ENCODE measurements at places on chromosomes 7 and 10.

- DNase-seq = no peak
Observed at GRCh38 chr10:59033622-59034021, 142.8 kb upstream of the PHYHIPL start.

- no peak for DNase-seq
Observed at GRCh38 chr7:139232377-139232717, 1.3 kb downstream of the UBN2 start.

DNA sequence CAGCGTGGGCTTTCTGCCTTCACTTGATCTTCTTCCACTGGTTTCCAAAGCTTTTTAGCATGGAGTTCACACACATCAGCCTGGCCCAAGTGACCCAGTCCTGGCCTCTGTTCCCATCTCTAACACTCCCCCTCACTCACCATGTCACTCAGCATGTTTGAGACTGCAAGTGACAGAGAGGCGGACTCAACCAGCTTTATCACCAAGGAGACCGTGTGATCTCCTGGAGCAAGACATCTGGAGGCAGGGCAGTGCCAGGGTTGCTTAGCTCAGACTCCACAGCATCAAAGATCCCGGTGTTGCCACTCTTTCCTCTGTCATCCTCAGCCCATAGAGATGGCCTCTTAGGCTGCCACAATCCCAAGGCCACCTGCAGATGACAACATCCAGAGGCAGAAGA lies 39.4 kb downstream of the FAM241B start:
- DNase-seq = no peak

- DNase-seq = no peak
Observed at GRCh38 chr7:156115582-156115981, 303.3 kb upstream of the SHH start.

DNA sequence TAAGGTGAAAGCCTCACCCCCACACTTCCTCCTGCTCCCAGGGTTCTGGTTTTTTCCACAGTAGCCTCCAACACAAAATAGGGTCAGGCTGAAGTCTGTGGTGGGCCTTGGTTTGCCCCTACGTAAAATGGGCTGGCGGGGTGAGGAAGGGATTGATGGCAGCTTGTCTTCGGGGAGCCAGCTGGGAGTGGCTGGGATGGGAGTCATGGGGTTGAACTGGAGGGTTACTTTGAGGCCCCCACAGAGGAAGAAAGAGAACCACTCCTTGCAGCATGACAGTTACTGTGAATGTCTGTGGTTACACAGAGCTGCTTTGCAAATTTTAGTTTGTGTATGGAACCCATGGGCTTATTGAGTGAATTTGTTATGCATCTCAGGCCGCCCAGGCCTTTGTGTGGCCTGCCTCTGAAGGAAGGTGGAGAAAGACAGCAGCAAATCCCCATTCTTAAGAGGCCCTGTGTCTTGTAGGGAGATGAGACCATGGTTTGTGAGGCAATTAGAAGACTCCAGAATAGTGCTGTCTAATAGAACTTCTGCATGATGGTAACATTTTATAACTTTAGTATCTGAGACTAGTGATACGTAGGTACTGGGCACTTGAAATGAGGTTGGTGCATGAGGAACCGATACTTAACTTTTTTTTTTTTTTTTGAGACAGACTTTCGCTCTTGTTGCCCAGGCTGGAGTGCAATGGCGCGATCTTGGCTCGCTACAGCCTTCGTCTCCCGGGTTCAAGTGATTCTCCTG lies 8.1 kb downstream of the TRIM8 start:
- no peak for DNase-seq

- no peak for DNase-seq
Observed at GRCh38 chr7:84492098-84493034, 297.8 kb upstream of the SEMA3A start.

GRCh38 chr10:26804418-26805393 lies 56.1 kb downstream of the ABI1 start:
- no peak for DNase-seq

GRCh38 chr10:35554036-35554435 lies 51.1 kb upstream of the GJD4 start:
- no peak for DNase-seq

DNA sequence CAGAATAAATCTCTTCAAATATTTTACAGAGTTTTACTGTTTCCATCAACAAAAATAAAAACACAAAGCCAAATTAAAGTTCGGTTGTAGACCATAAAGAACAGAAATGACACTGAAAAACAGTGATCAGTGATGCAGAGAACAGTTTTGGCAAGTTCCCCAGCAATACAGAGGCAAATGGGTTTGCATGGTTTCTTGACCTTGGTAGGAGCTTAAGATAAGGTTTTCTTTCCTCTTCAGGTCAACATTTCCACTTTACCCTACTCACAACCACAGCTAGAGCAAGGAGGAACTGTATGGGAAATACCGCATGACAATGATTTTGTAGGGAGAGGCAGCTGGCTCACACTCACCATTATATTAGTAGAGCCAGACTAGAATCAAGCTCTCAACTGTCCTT lies 199.5 kb downstream of the SH2D4B start:
- DNase-seq = no peak

DNA sequence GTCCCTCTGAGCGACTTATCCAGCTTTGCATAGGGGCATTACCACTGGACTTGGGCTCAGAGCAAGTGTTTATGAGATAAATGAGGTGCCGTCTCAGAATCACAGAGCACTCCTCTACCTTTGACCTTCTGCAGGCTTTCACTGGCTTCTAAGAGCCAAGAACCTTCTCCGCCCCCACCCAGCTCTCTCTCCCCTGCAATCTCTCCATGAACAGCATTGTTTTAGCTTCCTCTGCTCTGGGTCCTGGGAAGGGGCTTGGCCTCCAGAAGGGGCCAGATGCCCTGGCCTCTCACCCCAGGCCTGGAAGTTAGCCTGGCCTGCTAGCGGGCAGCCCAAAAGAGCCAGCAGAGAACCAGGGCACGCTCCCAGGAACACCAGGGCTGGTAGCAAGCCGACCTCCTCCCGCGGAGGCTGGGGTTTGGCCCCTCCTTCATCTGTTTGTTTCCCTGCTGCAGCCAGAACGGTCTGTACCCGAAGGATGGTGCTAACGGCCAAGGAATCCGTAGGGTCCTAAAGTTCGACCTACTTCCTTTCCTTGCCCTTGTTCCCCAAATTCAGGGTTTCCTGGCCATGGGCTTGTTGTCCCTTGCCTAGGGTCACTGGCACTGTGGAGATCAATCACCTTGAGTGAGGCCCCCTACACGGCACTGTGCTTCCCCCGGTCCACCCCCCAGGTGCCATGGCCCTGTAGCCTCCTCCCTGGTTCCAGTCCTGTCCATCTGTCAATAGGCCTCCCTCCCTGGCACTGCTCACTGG lies 18.7 kb upstream of the DDIT4 start:
- peak; percentile 64 for DNase-seq

DNA sequence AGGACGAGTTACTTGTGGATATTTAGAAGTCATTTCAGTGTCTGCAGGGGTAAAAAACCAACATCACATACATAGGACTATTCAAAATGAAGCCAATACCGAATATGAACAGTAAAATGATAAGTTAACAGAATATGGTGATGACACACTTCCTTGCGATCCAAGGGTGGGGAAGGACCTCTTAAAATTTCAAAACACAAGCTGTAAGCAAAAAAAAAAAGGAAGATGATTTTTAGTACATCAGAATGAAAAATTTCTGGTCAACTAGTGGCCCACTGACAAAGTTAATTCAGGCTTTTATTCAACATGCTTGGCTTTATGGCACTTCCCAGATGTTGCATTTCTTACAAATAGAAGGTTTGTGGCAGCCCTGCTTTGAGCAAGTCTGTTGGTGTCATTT lies 19.0 kb upstream of the GALNTL5 start:
- DNase-seq = no peak

DNA sequence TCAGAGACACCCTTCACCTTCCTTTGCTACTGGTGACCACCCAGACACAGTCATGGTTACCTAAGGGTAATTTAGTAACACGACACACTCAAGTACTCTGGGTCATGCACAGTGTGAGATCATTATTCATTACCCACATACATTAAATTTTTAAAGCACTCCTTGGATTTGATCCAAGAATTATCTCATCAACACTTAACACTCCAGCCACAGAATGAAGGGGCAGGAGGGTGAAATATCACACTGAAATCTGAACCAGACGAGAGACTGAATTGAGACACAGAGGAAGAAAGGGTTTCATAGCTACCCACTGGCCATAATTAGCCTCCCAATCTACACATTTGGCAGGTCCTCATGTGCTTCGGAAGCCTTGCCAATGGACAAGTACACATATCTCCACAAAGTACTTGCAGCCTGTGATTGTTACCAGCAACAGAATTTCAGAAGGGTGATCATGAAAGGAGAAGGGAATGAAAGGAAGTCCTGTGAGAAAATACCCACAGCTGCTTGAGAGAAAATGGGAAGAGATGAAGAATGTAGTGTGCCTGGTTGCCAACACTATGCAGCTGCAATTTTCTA lies 189.3 kb downstream of the POLR1F start:
- no peak for DNase-seq

DNA sequence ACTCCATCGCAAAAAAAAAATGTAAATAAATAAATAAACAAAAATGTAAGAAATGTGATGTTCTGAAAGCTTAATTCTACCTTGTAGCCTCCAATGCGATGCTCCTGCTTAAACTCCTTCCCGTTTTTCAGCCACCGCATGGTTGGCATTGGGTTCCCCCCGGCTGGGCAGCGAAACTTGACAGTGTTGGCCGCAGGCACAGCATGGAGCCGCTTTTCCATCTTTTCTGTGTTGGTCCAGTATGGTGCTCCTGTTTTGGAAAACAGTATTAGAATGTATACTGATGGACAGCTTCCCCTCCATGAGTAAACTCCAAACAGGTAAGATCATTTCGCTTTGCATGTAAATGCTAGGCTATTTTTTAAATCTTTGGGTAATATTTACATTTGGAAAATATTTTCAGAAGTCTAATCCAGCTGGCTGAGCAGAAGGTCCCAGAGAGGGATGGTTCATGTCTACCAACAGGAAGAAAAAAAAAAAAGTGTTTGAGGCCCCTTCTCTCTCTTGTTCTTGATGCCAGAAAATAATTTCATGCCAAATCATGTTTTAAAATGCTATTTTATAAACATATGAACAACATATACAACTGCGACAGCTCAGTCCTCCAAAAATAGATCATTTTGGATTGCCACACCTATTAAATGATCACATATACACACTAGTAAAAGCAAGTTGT lies 46.9 kb downstream of the FGFR2 start:
- no peak for DNase-seq

DNA sequence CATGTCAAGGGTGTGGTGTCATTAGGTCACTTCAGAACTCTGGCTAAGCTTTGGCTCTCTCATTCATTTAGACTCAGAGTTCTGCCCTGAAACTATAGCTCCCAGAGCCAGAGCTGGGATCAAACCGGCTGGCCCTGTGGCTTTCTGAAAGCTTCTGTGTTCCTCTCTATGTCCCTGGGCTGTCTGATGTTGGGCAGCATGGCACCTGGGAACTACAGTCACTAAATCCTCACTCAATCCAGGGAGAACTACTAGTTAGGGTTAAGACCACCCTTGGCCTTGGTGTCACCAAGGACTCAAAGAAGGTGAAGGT lies 13.2 kb downstream of the ATG9B start:
- DNase-seq = no peak

DNA sequence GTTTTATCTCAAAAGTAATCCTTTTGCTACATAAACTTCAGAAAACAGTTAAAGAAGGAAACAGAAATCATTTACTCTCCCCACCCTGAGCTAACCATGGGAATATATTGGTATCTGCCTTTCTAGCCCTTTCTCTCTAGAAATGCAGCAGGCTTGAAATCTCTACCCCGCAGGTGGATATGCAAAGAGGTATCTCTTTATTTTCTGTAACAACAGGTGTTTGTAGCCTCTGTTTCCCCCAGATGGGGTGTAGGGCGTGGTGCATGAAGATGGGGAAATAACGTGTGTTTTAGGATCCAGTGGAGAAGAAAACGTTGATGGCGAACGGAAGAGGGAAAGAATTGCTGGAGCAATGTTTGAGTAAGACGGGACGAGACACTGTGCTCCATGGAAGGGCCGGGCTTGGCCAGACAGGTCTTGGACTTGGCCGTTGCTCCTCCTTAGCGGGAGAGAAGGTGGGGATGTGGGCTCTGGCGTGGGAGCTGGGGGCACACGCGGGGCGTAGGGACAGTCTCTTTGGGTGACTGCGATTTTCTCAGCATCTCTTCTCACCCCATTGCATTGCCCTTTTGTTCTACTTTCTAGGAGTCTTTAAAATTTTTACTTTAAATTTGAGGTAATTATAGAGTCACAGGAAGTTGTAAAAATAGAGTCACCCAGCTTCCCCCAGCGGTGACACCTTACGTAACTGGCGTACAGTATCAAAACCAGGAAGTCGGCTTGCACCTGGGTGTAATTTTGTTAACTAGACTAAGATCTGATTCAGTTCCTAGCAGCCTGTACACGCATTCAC lies 82.9 kb downstream of the ELFN1 start:
- no peak for DNase-seq

DNA sequence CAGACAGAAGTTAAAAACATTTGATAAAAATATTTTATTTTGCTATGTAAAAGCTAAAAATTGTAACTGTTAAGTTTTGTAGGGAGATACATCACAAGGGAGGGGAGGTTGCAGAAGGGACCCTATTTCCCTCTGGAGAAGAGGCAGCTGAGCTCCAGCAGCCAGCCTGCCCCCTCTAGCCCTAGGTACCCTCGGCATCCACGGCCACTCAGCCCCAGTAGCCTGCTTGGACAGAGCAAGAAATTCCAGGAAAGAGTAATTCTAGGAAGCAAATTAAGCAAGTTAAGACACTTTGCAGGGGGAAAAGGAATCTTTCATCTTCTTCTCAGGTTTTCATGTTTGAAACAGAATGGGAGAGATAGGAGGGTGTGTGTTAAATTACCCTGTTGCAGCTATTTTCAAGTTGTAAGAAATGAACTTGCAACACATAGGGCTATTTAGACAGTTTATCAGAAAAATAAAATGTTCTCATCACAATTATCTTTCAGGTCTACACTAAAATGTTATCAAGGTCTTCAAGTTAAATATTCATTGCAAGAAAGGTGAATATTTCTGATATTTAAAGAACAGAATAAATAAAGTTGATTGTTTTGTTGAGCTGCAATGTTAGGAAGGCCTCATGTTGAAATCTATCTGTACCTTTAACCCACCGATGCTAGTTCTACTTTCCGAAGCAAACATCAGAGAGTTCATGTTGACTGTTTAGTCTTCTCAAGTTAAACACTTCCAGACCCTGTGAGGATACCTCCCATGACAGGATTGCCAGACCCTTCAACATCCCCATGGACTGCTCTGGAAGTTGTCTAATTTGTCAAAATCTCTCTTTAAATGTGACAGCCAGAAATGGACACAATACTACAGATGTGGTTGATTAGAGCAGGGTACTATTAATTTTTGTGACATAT lies 5.5 kb downstream of the SGCE start:
- no peak for DNase-seq

DNA sequence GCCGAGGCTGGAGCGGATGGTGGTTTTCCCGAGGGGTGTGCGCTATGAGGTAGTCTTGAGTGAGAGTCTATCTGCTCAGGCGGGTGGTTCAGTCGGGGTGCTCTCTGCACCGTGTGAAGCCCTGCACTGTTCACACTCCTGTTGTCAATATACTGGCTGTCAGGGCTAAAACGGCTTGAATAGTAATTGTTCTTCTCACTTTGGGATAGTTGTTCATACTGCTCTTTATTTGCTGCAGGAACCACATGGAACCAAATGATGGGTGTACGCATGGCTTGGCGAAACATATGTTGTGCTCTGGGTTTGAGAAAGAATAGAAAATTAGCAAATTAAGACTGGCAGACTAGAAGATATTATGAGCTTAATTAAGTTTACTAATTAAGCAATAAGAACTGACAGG lies 432.5 kb downstream of the PARD3 start:
- DNase-seq = no peak

Measured in activated CD4-positive, alpha-beta T cell treated with anti-CD3 and anti-CD28 coated beads for 36 hours (primary cell).